ENCODE measurements at places on chromosomes 7 and 10. TPM values are rescaled to one million over a fixed set of nuclear protein-coding genes. Genes with fewer than 3 reads are reported as not detected.

FAM171A1 gene
- total RNA-seq: 13.1 TPM

GRCh38 chr7:91852263-91852741 is 28.2 kb downstream of the MTERF1 start:
- no peak for DNase-seq

DNA sequence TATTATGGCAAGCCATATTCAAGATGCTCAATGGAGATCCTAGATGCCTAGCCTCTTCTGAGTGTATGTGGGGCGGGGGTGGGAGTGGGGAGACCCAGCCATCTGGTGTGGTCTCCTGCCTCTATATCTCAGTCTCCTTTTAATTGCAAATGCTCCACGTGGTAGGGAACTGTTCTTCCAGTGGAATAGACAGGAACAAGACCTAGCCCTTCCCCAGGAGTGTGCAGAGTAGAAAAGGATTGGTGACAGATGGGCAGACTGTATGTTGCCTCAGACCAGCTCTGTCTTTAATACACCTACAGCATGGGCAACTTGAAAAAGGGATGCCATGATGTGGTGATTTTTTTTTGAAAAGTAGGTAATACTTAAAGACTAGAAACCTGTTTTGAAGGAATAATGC is 12.6 kb downstream of the CYP3A5 start:
- no peak for DNase-seq

DNA sequence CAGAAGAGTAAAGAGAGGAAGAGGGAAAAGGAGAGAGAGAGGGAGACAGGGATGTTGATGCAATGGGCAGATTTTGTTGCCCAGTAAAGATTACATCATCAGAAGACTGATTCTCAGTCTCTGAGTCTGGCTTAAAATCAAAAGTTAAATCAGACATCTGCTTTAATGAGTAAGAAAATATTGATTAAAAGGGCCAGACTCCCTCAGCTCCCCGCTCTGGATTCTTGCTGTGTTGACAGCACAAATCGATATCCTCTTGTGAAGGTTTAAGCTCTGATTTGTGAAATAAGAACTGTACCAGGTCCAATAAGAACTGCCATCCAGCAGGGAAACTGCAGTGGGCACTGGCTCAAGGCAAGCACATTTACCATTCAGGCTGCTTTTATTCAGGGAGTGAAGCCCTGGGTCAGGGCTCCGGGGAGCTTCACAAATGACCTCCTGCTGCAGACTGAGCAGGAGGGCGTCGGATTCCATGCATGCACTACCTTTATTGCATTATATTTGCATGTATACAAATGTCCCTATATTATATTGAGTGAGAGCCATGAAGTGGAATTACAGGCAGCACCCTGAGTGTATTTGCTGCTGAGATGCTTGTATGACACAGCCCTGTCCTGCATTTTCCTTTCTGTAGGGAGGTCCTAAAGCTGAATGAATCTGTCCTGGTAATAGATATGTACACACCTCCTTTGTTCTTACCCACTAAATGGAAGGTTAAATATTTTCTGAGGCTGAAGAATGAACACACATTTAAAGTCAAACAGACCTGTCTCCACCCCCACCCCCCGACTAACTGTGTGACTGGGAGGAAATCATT is 401.5 kb downstream of the REEP3 start:
- no peak for DNase-seq

GRCh38 chr7:137818036-137818435 is 28.7 kb downstream of the DGKI start:
- DNase-seq: no peak

ZFAND2A gene
- 10.3 TPM for total RNA-seq

- DNase-seq: peak; percentile 58
Measured at GRCh38 chr7:674454-675410, 51.8 kb upstream of the DNAAF5 start.

DNA sequence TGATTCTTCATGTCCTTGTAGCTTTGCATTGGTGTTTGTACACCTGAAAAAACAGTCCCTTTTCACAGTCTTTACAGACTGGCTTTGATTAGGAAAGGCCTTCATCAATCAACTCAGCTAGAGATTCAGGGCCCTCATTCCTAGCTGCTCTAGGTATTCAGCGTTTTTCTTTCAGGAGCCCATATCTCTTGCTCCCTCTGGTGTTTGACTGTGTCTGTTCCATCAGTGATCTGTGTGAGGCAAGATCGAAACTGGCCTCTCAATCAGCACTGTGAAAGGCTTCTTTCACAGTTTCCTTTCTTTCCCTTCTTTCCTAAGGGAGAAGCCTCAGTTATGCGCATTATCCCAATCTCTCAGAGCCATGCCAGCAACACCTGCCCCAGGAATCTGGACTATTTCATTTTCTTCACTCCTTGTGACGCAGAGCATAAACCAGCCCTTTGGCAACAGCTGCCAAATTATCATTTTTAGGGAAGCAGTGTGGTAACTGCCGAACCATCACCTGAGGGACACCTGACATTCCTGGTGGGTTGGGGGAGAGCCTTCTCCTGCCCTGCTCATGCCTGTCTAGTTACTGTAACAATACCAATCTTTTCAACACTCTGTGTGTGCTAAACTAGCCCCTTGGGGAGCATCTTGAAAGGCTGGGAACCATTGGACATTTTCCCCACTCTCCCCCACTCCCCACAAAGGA is 75.7 kb upstream of the CCDC71L start:
- no peak for DNase-seq

GRCh38 chr10:122279725-122280141 is 8.6 kb downstream of the BTBD16 start:
- no peak for DNase-seq

GRCh38 chr7:38186593-38187314 is 8.7 kb downstream of the STARD3NL start:
- DNase-seq: peak; percentile 22

GRCh38 chr10:92811986-92812385 is 36.3 kb upstream of the EXOC6 start:
- DNase-seq: no peak

NANOS1 gene
- 1.0 TPM for total RNA-seq

GRCh38 chr7:140517546-140518369 is 38.5 kb upstream of the MKRN1 start:
- DNase-seq: peak; percentile 93

DNA sequence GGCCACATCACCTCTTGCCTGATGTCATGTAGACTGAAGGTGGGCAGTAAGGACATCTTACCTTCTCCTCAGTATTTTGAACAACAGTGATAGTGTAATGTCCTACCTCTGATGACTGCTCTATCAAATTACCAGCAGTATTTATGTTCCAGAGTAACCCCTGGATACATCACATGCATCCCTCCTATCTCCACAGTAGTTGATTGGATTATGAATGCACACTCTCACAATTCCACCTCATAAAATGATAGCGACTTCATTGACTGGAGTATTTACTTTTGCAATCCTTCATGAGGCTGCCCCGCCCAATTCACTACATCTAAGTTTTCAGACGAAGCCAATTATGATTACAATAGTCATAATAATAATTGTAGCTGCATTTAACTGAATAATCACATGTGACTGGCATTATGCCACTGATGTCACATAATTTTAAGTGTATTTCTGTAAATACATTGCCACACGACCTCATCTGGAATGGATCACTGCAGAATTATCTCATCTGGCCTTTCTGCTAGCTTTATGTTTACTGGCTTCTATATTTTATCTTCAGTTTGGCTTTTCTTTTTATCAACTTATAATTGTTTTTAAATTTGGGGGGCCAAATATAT is 268.9 kb downstream of the SLC25A13 start:
- DNase-seq: no peak

PRPS1L1 gene
- not detected for total RNA-seq

DNA sequence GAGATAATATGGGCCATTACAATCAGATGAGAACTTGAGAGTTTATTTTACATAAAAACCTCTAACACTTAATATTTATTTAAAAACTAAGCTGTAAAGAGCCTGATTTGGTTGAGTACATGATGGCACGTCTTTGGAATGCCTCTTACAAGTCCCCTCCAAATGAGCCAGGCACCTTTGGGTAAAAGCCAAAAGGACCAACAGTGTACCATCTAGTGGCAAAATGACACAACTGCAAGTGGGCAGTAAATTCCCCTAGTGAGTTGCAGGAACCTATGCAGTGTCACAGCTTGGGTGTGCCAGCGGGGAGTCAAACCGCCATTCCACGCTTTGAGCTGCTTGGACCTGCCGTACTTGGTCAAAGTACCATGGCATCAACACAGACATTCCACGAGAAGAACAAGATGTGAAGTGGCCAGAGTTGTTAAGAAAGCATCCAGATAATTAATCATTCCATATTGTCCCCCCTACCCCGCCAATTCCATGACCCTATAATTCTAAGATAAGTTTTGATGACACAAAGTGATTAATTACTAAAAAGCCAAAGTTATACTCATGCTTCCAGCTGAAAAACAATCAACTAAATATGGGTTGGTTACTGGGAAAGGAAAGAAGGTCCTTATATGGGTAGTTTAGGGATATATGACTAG is 115.2 kb downstream of the SORBS1 start:
- peak; percentile 40 for DNase-seq

- no peak for DNase-seq
Measured at GRCh38 chr10:90373911-90374310, 483.9 kb downstream of the HTR7 start.

DNA sequence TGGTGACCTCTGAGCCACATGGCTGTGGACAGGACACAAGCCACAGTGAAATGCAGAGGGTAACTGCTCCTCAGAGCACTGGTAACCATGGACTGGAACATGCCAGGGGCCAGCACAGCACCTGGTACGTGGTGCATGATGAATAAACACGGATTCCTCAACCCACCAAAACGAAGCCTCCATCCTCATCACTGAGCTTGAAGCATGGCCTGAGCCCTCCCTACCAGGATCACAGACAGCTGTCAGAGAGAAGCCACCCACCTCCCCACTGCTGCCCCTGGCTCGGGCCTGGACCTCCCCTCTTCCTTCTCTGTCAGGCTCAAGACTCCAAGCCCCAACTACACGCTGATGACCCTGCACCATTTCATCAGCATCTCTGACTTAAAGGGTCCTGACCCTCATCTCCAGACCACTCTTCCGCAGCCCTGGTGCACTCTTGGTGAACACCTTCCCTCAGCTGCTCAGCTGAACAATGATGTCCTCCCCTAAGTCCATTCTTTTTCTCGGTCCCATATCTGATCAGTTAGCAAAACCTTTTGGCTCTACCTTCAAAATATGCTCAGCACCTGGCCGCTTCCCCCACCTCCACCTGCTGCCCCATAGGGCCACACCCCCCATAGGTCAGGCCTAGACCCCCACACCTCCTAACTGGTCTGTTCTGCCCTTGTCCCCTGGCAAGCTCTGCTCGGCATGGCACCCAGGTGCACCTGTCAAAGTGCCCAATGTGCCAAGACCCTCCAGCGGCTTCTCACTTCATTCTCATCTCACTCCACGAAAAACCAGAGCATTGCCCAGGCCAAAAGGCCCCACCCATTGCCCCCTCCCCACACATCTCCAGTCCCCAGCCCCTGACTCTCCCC is 141.1 kb downstream of the MAPK8 start:
- peak; percentile 9 for DNase-seq
